ENCODE measurements at places on chromosomes 5 and 9.

DNA sequence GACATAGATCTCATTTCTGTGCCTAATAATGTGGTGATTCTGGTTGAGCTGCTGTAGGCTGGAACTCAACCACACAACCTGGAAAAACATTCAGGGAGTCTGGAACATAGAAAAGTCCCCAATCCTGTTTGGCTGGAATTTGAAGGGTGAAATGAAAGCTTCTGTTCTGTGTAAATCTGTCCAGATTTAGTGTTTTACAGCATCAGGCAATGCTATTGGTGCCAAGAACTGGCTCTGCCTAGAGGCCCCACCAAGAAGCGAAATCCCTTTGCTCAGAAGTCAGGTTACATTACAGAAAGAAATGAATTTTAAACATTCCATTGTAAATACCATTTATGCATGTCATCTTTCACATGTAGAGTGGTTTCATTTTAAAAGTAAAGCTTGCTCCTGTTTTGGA lies 56.3 kb downstream of the TMEM174 start:
- no peak for DNase-seq

DNA sequence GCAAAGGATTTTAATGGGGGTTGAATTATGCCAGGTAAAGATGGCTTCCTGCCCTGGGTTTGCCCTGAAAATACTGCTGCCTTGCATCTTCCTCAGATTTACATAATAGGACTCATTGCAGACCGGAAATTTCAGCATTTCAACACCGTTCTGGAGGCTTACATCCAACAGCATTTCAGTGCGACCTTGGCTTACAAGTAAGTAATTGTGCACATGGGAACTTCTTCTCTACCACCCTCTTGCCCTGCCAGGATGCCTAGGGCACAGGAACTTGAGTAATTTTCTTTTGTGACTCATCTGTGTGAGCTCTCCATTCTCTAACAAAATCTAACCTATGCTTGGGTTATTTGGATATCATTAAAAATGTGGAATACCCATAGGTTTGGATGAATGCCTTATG lies 80.2 kb downstream of the DOCK2 start:
- DNase-seq, result no peak

DNA sequence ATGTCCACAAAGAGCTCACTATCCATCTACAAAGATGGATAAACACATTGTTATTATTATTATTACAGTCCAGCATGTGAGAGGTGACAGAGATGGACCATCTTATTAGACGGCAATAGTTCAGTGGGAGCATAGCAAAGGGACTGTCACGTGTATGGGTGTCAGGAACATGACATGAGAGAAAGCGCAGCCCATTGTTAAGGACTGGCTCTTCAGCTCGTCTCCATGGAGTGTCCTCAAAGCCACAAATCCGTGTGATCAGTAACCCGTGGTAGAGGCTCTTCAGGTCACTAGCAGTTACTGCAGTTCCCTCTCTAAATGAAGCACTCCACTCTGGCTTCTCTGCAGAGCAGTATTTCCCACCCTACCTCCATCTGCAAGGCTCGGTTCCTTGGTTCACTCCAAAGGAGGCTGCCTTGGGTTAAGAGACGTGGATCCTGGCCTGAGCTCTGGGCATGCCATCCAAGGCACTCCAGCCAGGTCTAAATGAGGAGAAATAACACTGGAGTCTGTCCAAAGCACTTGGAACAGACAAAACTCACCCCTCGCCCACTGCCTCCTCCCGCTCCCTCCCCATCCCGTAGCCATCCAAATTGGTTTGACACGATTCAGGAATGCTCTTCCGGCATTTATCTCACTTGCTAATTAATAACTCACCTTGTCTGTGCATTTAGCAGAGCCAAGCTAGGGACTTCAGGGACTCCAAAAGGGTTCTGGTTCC lies 122.3 kb upstream of the WWC1 start:
- DNase-seq, result no peak

DNA sequence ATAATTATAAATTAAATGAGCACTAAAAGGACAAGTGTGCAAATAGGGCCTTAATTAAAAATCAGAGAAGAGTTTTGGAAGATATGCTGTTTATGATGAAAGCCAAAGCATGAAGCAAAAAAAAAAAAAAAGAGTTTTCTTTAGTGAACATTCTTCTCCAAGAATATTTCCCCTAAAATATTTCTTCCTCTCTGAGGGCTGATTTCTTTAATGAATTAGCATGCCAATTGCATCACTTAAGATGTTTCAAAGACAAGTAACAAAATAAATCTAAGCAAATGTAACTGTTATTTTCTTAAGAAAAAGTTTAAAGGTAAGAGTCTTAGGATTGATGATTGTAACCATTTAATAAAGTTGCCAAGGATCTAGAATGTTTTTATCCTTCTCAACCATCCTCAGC lies 81.6 kb upstream of the MPDZ start:
- no peak for DNase-seq

- DNase-seq, result no peak
Observed at GRCh38 chr5:137119321-137119720, 379.8 kb downstream of the SPOCK1 start.

GRCh38 chr5:34803974-34804732 lies 34.8 kb upstream of the TTC23L start:
- no peak for DNase-seq

DNA sequence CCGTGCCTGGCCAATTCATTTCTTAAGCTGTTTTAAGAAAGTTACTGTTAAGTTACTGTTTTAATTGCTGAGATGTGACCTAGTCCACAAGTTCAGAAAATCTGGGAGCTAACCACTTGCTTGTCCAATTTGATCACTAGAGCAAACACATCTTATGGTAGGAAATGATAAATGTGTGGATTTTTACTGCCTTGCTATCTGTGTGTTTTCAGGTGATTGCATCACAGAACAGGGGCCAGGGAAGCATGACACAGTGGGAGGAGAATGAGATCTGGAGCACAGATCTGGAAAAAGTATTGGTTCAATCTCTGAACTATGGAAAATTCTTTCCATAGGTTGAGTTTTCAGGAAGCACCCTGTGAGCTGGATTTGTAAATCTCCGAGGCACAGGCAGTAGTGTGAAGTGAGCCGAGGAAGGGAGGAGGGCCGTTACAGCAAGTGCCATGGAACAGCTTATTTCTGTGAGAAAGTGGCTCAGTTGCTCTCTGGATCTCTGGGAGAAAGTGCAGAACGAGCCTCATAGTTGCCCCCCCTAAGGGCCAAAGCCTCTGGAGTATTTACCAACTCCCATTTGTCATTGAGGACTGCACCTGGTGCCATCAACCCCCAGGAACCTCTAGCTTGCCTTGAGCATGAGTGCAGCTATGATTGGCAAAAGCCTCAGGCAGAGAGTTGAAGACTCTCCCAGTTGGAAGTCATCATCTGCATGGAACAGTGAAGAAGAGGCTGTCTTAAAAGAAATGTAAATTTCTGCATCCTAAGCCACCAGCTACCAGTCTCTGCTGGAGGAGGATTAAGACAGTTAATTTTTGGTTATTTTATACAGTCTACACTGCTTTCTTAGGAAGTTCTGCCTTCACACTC lies 161.8 kb upstream of the CLINT1 start:
- DNase-seq, result no peak

All from CD4-positive, alpha-beta T cell treated with Interleukin-4 for 4 hours (primary cell).